Uterus (tissue), 4 donors: ENCODE measurements at places on chromosomes 11 and 22. TPM values are rescaled to one million over a fixed set of nuclear protein-coding genes. Genes with fewer than 3 reads are reported as not detected.

The PHETA2 gene
- 39.7 TPM for total RNA-seq

DNA sequence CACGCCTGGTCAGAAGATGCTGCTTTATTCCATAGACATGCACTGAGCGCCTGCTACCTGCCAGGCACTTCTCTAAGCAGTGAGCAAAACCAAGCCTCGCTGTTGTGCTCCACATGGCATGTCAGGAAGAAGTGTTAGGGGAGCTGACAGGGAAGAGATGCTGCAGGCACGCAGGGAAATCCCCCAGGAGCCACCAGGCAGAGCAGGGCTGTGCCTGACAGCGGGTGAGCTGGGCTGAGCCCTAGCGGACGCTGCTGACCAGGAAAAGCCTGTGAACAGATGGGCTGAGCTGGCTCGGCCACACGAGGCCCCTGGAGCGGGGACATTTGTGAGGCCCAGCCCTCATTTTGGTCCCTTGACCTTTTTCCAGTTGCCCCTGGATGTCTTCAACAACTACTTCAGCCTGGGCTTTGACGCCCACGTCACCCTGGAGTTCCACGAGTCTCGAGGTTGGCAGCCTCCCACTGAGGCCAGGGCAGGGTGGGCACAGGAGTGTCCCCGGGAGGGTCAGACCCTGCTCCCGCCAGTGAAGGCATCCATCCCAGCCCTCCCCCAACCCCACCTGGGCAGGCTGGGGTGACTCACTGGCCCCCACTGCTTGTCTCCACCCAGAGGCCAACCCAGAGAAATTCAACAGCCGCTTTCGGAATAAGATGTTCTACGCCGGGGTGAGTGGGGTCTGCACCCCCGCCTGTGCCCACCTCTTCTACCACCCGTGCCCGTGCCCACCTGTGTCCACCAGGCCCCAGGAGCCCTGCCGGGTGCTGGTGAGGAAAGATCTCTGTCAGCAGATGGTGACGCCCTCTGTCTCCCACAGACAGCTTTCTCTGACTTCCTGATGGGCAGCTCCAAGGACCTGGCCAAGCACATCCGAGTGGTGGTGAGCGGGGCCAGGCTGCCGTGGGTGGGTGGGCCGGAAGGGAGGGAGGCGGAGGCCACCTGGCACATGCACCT lies 7.4 kb upstream of the MDK start:
- H3K27me3 ChIP-seq: no peaks in the 10 kb centered on the region
- no peaks in the 10 kb centered on the region for H3K36me3 ChIP-seq
- DNase-seq: no peak

The FLRT1 gene
- total RNA-seq: 1.9 TPM

- peak overlapping the region; percentile 51 for H3K4me3 ChIP-seq
- H3K4me1 ChIP-seq: peaks cover 12% of the 10 kb centered on the region
- no peaks in the 10 kb centered on the region for H3K36me3 ChIP-seq
- DNase-seq: no peak
- H3K27me3 ChIP-seq: no peaks in the 10 kb centered on the region
- H3K27ac ChIP-seq: peak overlapping the region; percentile 81
Measured at GRCh38 chr11:65962141-65962564, 619 bp downstream of the SART1 start.

The MTFP1 gene
- not detected for total RNA-seq

The MORC2 gene
- 20.6 TPM for total RNA-seq

GRCh38 chr11:1559111-1559951 lies 12.7 kb downstream of the DUSP8 start:
- DNase-seq: peak; percentile 89
- H3K36me3 ChIP-seq: no peaks in the 10 kb centered on the region
- H3K4me1 ChIP-seq: no peaks in the 10 kb centered on the region
- peak overlapping the region; percentile 92 for H3K27ac ChIP-seq

The ARHGAP20 gene
- total RNA-seq: 9.0 TPM

- H3K4me3 ChIP-seq: no peak overlapping the region
- no peaks in the 10 kb centered on the region for H3K27me3 ChIP-seq
- no peak for DNase-seq
- no peaks in the 10 kb centered on the region for H3K4me1 ChIP-seq
- no peak overlapping the region for H3K27ac ChIP-seq
Measured at GRCh38 chr22:40081662-40082061, 86.9 kb downstream of the FAM83F start.

DNA sequence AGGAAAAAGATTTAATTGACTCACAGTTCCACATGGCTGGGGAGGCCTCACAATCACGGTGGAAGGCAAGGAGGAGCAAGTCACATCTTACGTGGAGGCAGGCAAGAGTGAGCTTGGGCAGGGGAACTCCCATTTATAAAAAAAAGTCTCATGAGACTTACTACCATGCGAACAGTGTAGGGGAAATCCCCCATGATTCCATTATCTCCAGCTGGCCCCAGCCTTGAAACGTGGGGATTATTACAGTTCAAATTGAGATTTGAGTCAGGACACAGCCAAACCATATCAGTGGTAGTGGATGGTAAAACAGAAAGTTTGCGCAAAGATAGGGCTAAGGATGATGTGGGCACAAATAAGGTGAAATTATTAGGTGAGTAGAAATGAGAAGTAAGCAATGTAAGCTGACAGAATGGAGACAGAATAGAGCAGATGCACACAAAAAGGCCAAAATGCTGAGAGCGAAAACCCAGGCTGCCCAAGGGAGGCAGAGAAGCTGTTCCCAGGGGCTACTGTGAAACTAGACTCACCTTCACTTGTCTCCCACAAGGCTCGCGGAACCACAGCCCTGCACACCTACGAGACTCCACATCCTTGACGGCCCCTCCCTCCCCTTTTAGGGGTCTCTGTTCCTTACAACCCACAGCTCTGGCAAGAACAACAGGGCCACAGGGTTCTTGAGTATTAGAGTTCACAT lies 377.6 kb downstream of the CADM1 start:
- no peaks in the 10 kb centered on the region for H3K27me3 ChIP-seq
- no peak overlapping the region for H3K4me3 ChIP-seq
- H3K27ac ChIP-seq: no peak overlapping the region
- DNase-seq: no peak
- no peaks in the 10 kb centered on the region for H3K36me3 ChIP-seq
- no peaks in the 10 kb centered on the region for H3K4me1 ChIP-seq

The SPTBN2 gene
- 2.8 TPM for total RNA-seq

GRCh38 chr11:120819437-120820365 lies 204.2 kb upstream of the TBCEL start:
- DNase-seq: no peak
- no peaks in the 10 kb centered on the region for H3K36me3 ChIP-seq
- no peak overlapping the region for H3K4me3 ChIP-seq
- H3K4me1 ChIP-seq: no peaks in the 10 kb centered on the region
- no peaks in the 10 kb centered on the region for H3K27me3 ChIP-seq
- no peak overlapping the region for H3K27ac ChIP-seq
